ENCODE measurements at places on chromosomes 13 and 19.
A peak's percentile ranks its signal among the peaks of the same experiment; 100 is the strongest.

DNA sequence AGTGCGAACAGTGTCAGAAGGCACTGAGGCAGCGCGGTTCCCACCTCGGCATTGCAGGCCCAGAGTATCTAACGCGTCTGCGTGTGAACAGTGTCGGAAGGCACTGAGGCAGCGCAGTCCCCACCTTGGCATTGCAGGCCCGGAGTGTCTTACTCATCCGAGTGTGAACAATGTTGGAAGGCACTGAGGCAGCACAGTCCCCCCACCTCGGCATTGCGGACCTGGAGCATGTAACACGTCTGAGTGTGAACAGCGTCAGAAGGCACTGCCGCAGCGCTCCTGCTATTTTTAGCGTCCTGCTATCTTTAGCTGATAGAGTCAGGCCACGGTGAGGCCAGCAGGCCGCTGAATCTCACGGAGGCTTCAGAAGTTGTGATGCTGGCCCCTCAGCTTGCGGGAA, 39.6 kb downstream of the ATP11A start:
- no peak for DNase-seq

DNA sequence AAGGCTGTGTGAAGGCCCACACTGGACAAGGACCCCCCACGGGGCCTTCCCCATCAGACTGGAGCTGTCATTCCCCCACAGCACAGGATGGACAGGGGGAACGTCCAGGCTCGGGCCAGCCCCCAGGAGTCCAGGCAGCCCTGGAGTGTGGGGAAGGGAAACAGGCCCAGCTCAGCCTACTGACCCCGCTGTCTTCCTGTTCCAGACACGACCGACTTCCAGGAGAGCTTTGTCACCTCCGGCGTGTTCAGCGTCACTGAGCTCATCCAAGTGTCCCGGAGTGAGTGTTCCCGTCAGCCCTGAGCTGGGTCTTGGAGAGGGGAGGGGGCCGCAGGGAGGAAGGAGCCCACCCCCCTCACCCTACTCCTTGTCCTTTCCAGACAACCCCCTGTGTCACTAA, 47.0 kb downstream of the SMIM24 start:
- DNase-seq, result no peak

DNA sequence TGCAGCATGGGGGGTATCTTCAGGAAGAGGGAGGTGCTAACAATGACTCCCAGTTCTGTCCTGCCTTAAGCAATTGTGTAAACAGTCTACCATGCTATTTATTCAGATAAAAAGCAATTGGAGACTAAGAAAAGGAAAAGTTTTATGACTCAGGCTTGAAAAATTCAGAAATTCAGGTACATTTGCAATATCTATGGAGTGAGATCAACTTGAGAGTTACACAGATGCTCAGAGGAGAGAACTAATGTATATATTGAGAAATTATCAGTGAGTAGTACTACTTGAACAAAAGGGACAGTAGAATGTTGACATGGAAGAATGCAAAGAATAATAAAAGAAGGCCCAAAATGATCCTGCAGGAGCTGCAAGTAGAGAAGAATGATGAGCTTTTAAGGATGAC, 277.6 kb upstream of the DACH1 start:
- no peak for DNase-seq

DNA sequence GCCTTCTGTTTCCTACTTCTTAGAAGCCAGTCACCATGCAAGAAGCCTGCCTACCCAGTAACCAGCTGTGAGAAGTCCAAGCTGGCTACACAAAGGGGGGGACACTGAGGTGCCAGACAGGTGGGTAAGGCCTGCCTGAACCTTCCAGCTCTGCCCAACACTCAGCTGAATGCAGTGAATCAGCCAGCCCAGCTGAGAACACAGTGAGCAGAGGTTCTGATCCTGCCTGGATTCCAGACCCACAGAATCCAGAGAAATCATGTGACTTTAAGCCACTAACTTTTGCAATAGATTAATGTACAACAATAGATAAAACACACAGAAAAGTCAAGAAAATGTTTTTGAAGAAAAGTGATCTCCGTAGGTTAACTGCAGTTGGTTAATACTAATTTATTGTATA, 151.7 kb downstream of the EFNB2 start:
- DNase-seq, result no peak

- no peak for DNase-seq
These were observed 670 bp upstream of the CHAF1A start for GRCh38 chr19:4401769-4402170.

- DNase-seq, result no peak
These were observed 70.4 kb downstream of the CEBPG start for GRCh38 chr19:33443638-33444561.

GRCh38 chr13:54607421-54607820, 1578.8 kb downstream of the OLFM4 start:
- DNase-seq, result no peak

DNA sequence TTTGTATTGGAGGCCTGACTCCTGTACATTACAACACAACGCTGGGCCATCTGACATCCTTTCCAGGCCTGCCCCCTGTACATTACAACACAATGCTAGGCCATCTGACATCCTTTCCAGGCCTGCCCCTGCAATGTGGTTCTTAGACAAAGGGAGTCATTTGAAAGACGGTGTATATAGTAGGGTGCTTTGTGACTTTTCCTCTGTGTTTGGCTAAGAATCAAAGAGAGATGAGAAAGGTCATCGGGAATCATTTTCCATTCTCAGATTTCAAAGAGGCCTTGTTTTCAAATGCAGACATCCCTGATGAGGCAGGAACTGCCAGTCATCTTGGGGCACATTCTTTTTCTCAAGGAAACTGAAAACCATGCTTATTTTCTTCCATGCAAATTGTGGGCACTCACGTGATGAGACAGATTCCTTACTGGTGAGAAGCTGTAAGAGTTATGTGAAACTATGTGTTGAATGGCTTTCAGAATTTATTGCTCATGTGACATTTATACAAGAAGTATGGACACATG, 551.6 kb downstream of the MYO16 start:
- DNase-seq, result no peak

DNA sequence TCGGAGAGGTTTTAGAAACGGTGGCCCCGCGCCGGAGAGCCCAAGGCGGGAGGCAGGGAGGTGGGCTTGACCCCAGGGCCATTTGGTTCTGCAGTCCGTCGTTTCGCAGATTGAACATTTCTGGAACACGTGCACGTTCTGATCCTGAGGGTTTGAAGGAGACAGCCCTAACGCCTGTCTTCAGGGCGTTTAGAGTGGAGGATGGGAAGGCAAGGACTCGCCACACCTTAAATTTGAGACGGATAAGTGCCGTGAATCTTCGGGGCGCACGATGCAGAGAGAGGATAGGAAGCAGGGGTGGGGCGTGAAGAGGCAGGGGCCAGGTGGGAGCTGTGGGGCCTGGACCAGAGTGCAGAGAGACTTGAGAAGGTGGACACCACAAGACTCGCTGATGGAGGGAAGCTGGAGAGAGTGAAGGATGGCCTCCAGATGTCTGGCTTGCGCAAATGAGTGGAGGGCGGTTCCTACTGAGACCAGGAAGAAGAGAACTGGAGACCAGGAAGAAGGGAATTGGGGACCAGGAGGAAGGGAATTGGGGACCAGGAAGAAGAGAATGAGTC, 804 bp upstream of the MIER2 start:
- no peak for DNase-seq

GRCh38 chr19:16206637-16207036, 8.9 kb downstream of the AP1M1 start:
- DNase-seq, result no peak

DNA sequence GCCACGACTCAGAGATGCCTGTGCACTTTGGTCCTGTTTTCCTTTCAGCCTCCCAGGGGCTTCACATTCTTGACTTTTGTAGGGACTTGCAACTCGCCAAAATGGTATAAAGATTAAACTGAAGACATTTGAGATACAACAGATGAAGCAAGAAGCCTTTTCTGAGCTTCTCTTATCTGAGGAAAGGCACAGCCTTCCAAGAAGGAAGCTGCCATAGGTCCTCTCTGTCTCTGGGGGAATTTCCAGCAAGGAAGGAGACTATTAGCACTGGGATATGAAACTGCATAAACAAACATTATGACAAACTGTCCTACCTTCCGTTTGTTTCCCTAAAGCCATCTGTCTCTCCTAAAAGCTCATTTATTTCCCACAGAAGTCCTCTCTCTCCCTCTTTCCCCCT, 39.3 kb downstream of the TGDS start:
- no peak for DNase-seq

DNA sequence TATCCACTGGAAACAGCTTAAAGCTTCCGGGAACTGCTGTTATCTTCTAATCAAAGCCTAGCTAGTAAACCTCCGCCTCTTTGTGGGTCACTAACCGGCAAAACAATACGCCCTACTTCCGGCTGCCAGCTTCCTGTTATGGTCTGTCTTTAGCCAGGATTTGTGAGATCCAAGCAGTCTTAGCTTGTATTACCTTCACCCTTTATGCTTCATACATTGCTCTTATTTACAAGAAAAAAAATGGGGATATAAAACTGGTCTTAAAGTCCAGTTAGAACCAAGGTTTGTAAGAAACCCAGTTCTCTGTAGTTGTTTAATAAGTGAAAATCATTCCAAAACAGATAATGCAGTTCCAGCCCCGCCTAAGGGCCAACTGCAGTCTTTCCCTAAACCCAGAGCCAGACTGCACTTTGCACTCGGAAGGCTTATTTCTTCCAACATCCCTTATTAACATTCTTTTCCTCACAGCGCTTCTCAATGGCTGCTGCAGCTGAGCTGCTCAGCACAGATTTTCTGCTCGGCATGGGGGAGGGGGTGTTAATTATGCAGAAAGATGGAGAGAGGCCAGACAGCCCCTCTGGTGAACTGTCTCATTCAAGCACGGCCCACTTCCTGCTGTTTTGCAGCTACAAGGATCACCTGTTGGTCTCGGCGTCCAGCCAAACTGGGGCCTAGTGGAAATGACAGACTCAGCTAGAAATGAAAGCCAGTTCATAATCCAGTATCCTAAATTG, 368.4 kb downstream of the KLF12 start:
- peak; percentile 4 for DNase-seq

DNA sequence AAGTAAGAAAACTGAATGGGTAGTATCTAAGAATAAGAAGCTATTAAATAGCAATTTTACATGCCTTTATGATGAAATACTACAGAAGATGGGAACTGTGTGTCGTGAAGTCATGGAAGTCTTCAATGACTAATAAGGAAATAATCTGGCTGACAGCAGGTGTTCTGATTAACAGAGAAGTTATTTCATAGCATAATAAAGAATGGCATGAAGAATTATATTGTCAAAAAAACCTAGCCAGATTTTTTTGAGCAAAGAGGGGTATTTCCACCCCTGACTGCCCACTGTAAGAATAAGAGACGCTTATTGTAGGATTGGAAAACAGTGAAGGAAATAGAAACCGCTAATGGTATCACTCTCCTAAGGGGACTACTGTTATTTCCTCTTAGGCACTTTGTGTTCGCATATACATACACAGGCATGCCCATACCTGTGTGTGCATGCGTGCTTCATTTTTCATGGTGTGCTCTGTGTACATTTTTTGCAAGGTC, 318.8 kb downstream of the SHISA2 start:
- DNase-seq, result no peak

- peak; percentile 72 for DNase-seq
These were observed 1.7 kb downstream of the TGFBR3L start for GRCh38 chr19:7916103-7916954.

GRCh38 chr13:48562296-48563066, 29.6 kb upstream of the RCBTB2 start:
- no peak for DNase-seq

- DNase-seq, result no peak
These were observed 6.1 kb downstream of the NOSIP start for GRCh38 chr19:49574206-49574755.

GRCh38 chr13:40221131-40221459, 445.3 kb downstream of the FOXO1 start:
- no peak for DNase-seq

- DNase-seq, result no peak
These were observed 1.6 kb upstream of the ZBTB7A start for GRCh38 chr19:4068047-4068966.

- no peak for DNase-seq
These were observed at the start of gene CRB3 for GRCh38 chr19:6464070-6464873. Gene CRB3 (plus strand): TSS chr19:6464271. CDS start chr19:6464702, 431 bp downstream.

GRCh38 chr13:70788074-70788473, 679.8 kb upstream of the KLHL1 start:
- no peak for DNase-seq

Data from nucleus accumbens (tissue), 56 donors.